Ureter (tissue), 1 donor: ENCODE measurements at places on chromosomes 11 and 22.
A peak's percentile ranks its signal among the peaks of the same experiment; 100 is the strongest.

DNA sequence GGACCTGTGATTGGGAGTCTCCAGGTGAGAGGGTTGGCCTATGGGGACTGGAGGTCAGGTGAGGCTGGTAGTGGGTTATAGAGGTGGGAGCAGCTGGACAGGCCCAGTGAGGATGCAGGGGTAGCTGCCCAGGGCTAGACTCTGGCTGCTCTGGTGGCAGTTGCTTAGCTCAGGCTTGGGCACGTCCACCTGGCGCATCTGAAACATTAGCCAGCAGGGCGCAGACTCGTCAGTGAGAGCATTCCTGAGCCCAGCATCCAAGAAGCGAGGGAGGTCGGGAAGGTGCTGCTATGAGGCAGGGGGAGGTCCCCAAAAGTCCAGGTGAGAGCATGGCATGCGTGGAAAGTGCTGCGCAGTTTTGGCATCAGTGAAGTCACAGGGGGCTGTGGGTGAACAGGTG lies 3.5 kb upstream of the GGT1 start:
- DNase-seq: no peak

DNA sequence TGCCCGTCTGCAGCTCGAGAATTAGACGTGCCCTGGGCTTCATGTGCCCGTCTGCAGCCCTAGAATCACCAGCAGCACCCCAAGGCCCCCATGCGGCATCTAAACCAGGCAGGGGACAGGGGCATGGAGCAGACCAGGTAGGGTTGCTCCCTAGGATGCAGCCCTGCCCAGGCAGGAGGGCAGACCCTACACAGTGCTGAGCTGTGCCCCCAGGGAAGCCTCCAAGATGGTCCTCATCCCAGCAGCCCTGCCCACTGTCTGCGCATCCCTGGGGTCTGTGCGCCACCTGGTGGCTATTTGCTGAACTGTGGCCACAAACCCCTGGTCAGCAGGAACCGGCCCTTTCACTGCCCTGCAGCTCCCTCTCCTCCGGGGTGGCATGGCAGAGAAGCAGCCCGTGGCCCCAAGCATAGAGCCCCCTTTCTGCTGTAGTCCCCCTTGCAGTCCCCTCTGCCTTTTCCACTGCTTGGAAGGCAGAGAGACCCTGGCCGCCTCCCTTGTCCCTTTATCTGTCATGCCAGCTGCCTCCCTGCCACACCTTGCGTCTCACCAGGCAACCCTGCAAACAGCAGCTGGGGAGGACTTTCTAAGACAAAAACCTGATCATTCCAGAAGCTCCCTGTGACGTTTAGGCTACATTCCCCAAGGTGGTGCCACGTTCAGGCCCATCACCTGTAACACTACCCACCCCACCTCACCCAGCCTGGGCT lies 86.6 kb downstream of the KCNQ1 start:
- DNase-seq: peak; percentile 75

GRCh38 chr11:44309478-44310205 lies at the start of gene ALX4:
TSS of gene ALX4 (minus strand) at chr11:44310139. CDS start at chr11:44310062, 77 bp downstream.
- no peak for DNase-seq

- DNase-seq: peak; percentile 82
These were observed 1.0 kb upstream of the EPS8L2 start for GRCh38 chr11:704781-705645.

- no peak for DNase-seq
These were observed 333.8 kb upstream of the CHORDC1 start for GRCh38 chr11:90556606-90557005.

- no peak for DNase-seq
These were observed 2.7 kb downstream of the HIPK3 start for GRCh38 chr11:33259869-33260268.

GRCh38 chr11:19614370-19614940 lies 98.2 kb upstream of the NAV2 start:
- no peak for DNase-seq
